Endothelial cell of umbilical vein (primary cell): ENCODE measurements at places on chromosomes 1 and 21.

GRCh38 chr1:200528858-200529606 is 91.5 kb downstream of the KIF14 start:
- no peak for DNase-seq

DNA sequence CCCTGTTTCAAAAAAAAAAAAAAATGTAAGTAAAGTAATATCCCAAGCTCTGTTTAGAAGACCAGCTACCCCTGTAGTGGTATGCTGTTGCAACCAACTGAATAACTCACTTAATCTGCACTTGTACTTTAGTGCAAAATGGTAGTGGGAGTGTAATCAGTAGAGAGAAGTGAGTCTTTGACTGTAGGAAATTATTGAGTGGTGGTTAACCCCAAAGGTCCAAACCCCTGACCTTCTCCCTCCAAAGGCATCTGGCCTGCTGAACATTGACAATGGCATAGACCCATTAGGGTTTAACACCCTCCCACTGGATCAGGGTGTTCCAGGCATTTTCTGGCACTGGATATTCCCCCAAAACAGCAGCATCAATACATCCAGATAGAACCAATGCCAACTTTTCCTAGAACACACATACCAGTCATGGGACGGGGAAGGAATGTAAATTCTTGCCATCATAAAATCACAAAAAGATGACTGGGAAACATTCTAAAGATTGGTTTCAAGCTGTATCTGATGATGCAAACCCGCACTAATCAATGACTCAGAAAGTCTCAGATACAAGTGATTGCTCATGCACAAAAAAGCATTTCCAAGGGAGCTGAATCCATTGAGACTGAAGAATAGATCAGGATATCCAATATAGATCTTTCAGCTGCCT is 110.3 kb downstream of the MRPL39 start:
- no peak for DNase-seq

DNA sequence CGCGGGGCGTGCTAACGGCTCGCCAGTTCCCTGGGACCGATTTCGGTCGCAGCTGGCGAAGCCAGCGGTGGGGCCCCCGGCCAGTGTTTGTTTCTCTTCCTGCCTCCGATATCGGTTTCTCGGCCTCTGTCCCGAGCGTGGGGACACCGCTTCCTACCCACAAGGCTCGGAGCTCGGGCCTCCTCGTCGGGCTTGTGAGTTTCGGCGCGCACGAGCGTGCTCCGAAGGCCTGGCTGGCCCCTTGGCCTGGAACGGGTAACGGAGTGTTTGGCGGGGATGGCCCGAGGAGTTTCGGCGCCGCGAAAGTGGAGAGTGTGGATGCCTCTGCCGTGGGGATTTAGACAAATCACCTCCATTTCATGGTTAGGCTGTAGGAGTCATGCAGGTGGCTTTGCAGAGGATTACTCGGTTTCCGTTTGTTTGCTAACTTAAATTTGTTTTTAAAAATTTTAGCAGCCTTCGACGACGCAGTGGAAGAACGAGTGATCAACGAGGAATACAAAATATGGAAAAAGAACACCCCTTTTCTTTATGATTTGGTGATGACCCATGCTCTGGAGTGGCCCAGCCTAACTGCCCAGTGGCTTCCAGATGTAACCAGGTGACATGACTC is 559 bp downstream of the RBBP4 start:
- DNase-seq: no peak

DNA sequence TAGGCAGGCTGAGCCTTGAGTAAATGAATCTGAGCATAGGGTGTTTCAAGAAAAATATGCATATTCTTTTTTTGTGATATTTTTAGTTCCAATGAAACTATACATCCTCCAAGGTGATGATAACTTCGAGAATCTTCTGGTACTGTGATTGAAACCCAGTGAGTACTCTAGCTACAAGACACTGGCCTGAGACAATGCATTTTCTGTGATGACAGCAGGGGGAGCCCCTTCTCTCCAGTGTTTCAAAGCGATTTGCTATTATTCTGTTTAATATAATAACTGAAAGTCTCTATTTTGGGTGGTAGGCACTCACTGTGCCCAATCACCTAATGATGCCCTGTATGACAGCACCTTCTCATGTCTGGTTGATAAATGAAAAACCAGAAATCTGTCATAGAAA is 12.1 kb downstream of the IRF2BP2 start:
- DNase-seq: peak; percentile 74

DNA sequence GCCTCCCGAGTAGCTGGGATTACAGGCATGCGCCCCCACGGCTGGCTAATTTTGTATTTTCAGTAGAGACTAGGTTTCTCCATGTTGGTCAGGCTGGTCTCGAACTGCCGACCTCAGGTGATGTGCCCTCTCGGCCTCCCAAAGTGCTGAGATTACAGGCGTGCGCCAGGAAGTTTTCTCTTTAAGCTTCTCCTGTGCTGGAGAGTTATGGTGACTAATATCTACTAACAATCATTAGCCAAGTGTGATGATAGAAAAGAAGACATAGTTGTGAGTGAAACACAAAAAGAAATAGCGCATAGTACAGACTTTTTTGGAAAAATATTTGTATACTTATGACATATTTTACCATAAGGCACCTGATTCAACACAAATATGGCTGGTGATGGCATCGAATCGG is 56.5 kb downstream of the SETD4 start:
- no peak for DNase-seq

GRCh38 chr1:151568626-151569088 is 28.5 kb downstream of the TUFT1 start:
- DNase-seq: no peak

DNA sequence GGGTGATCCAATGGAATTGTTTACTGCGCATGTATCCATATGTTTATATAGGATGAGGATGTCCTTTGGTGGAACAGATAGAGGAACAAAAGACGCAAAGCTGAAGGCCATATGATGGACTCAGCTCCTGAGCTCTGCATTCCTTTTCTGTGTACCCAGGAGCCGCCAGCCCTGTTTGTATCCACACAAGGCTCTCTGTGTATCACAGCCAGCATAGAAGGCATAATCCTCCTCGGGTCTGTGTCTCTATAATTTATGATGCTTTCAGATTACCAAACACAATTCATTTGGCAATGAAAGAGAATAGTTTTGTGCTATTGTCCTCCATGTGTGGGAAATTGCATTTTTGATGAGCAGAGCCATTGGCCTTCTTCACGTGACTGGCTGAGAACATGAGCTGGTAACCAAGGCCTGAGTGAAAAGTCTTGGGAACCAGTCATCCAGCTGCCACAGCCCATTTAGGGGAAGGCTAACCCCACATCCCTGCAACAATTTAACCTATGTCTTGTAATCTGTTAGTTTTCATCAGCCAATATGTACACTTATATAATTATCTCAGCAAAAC is 119.2 kb downstream of the PBX1 start:
- DNase-seq: no peak

DNA sequence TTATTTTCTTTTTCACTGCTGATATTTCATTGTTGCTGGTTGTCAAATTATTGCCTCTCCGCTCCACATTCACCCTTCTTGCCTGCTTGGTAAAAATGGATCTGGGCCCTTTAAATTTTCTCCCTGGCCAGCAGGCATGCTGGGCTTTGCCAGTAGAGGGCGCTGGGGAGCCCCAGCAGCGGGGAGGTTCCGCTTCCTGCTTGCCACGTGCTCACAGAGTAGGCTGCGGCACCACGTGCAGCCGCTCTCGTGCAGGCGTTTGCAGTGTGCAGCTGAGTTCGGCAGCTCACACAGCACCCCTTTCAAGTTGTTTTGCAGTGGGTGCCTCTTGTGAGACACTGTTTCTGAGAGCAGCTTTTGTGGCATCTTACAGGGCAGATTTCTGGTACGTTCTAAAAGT is at the start of gene ACTL8:
Gene ACTL8 (plus strand): TSS at position 214 of the 400 bp plus-strand sequence. CDS start 67,676 bp downstream, outside the sequence.
- no peak for DNase-seq

- DNase-seq: peak; percentile 52
Observed at GRCh38 chr1:223748405-223748772, 36.0 kb downstream of the CAPN2 start.

DNA sequence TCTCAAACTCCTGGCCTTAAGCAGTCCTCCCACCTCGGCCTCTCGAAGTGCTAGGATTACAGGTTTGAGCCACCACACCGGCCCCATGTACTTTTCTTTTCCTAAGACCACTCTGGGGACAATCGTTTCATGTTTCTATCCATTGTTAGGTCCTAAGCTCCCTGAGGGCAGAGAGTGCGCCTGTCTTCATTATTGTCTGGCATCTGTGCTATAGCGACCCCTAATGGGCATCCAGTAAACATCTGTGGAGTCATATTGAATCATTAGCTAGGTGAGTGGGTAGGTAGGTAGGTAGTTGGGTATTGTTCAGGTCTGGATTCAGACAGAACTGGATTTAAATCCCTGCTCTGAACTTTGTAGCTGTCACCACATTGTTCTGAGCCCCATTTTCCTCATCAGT is 66.1 kb downstream of the TMEM53 start:
- no peak for DNase-seq

DNA sequence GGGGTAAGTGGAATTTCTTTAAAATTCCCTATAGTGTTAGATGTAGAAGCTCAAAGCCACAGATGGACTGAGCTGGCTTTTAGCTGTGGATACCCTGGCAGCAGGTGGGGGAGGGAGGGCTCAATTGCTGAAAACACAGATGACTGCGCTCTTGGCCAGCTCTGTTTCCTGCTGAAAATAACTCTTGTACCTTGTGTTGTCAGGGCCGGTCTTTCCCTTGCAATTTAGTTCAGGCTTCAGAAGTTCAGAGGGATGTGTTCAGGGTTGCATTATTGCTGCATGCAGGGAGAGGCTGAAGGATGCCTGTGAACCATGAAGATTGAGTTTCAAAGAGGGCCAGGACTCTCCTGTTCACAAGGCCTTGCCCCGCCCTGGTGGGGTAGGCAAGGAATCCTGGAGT is 58.1 kb upstream of the GCLM start:
- peak; percentile 51 for DNase-seq

GRCh38 chr1:60281360-60281932 is 207.9 kb upstream of the C1orf87 start:
- DNase-seq: peak; percentile 92
